Liver (tissue), 10 donors: ENCODE measurements at places on chromosomes 2 and 18. TPM values are rescaled to one million over a fixed set of nuclear protein-coding genes. Genes with fewer than 3 reads are reported as not detected.

DNA sequence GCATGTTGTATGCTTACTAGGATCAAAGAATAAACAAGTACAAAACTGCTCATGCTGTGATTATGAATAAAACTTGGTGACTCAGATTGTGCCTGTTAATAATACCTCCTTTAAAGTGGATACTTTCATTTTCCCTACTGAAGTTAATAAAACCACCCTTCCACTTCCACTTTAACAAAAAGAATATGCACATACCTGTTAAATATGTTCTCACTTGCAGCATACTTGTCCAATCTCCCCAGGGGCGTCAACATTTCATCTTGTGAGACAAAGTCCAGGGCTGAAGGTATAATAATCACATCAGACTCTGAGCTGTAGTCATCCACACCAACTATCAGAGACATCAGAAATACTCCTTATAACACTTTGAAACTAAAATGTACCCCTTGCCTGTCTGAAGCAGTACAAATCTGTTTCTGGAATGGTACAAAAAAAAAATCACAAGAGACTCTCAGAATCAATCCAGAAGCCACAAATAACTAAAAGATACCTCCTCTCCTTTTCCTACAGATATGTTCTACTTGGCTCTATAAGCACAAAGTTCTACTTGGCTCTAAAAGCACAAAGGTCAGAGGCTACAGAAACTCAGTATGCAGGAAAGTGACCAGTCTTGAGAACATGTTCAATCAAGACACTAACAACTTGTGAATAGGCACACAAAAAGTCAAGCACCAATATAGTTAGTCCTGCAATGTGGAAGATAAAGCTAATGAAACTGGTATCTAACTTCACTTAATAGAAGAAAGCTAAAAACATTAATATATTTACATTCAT, 19.3 kb downstream of the PPP4R1 start:
- no peak for DNase-seq

The MPP4 gene
- total RNA-seq = 0.25 TPM

DNA sequence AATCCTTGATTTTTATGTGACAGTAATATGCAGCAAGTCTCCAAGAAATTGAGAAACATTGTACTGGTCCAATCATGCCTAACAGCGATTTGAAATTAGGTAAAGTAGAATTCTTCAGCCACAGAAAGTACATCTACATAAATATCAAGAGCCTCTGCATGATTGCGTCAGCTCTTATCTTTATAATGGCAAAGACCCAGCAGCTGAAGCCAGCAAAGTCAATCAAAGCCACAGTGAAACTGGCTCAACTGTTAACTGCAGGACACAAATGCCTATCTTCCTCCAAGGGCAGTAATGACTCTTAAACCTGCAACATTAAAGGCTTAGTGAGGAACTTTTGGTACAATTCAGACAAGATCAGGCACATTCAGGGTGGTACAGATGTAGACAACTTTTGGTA, 102.5 kb downstream of the BARD1 start:
- DNase-seq = no peak

The GULP1 gene
- total RNA-seq = 1.2 TPM

The AGFG1 gene
- total RNA-seq = 23.0 TPM

- DNase-seq = no peak
These were observed 1899.8 kb upstream of the PIK3C3 start for GRCh38 chr18:40055262-40055661.

The RAX gene
- total RNA-seq = not detected

- no peak for DNase-seq
These were observed 83.1 kb downstream of the KLF7 start for GRCh38 chr2:207082619-207083018.

The ALPG gene
- not detected for total RNA-seq

- DNase-seq = no peak
These were observed 16.6 kb downstream of the THUMPD2 start for GRCh38 chr2:39762448-39762847.

DNA sequence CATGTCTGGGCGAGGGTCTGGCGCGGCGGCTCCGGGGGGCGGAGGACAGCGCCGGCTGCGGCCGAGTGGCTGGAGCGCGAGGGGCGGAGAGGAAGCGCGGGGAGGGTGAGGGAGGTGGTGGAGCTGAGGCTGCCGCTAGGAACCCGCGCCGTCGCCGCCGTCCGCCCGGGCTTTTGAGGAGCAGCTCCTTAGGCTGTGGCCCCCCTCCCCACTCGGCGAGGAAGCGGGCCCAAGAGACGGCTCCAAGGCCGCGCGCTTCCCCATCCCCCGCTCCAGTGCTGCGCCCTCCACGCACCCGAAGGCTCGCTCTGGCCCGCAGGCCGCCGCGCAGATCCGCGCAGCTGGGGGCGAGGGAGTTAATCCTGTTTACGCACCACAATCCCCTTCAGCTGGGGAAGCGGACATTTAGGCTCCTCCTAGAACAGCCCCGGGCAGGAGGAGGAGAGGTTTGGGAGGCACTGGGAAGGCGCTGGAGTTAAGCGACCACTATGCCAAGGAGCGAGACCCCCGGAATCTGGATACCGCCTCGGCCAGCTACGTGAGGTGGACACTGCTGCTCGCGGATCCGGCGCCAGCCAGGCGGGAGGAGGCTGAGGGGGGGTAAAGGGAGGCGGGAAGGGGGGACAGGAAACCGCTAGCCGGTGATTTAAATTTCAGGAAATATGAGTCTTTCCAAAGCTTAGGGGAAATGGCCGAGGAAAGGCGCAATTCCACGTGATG, at the start of gene CNRIP1:
Gene CNRIP1, minus strand, starts transcription at position 552 of the 720 bp plus-strand sequence. Its CDS starts 549 bp downstream, at position 3.
- DNase-seq = no peak

- no peak for DNase-seq
These were observed 917.8 kb downstream of the EPHA4 start for GRCh38 chr2:220654322-220654721.

DNA sequence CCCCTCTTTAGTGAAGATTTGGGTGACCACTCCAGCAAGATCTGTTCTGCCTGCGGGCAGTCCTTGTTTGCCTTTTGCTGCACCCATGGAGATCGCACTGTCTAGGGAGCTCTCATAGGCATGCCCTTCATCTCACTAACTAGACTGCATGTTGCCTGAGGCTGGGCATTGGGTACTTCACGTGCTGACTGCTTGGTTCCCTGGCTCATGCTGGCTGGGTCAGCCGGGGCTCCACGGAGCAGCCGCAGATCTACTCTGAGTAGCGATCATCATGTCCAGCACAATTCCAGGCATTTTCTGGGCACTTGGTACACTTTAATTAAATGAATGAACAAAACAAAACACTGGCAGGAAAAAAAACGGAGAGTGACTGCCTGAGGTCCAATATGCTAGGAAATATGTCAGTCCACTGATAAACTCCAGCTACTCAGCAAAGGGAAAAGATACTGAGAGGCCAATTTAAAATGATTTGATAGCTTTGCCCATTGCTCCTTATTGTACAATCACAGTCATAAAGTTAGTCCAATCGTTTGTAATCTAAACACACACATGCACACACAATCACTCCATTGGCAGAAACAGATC, 220.3 kb downstream of the C1D start:
- DNase-seq = no peak

- DNase-seq = no peak
These were observed 88.6 kb upstream of the ZNF532 start for GRCh38 chr18:58776084-58776483.

DNA sequence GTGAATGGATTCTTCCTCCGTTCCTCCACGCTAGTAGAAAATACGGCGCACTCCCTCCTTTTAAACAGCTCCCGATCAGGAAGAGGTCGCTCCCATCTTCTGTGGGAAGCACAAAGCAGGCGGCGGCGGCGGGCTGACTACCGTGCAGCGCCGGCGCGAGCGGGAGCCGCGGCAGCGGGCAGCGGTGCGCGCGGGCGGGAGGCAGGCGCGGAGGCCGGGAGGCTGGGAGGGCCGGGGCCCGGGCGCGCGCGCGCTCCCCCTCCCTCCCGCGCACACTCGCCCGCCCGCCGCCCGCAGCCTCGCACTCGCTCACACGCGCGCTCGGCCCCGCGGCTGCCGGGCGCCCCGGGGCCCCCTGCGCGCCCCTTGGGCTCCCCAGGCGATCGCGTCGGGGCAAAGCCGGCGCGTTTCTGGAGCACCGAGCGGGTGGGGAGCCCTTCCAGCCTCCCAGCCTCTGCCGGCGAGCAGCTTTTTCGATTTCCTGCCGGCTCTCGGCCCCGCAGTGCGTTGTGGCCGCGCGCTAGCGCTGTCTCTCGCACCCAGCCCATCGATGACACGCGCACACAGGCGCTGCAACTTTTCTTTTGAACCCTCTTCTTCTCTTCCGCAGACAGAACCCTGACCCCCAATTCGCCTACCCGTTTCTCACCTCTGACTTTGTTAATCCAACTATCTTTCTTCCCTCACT, at the start of gene SLC8A1:
Gene SLC8A1, minus strand, starts transcription at position 173 of the 688 bp plus-strand sequence.
- DNase-seq = no peak

GRCh38 chr2:205688417-205689200, 6.3 kb downstream of the NRP2 start:
- no peak for DNase-seq

The NABP1 gene
- total RNA-seq = 26.8 TPM

The RMDN2 gene
- 7.9 TPM for total RNA-seq

DNA sequence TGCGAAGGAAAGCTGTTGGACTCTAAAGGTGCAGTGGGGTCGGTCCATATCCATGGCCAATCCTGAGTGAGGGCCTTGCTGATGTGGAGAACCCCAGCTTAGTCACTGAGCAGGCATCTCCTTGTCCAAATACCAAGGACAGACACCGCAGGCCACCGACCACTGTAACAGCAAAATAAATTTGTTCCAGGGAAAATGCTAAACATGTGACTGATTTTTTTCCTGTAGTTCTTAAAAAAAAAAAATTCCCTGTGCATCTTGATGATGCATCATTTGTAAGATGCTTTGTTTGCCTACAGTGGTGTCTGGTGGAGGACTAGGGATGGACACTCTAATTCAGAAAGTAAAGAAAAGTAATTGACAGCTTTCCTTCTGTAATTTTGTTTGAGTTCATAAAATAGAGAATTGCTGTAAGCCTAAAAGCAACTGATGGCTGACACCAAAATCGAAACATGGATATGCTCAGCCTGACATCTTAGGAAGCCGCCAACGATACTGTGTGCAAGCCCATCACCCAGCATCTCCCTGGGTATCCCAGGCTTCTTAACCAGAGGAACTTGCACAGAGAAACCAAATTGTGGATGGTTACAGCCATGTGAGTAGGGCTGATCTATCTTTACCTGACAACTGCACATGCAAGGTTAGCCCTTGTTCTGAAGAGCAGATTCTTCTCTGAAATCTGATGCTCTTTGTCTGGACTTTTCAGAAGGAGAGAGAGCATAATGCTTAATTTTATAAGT, 188.6 kb downstream of the ARL4C start:
- no peak for DNase-seq

The SLC8A1 gene
- total RNA-seq = 14.3 TPM

The CYP26B1 gene
- 1.8 TPM for total RNA-seq

The SLC19A3 gene
- total RNA-seq = 12.4 TPM

The TMEM169 gene
- 1.9 TPM for total RNA-seq

GRCh38 chr2:181431674-181432073, 25.5 kb upstream of the ITGA4 start:
- DNase-seq = no peak

The TOGARAM2 gene
- 0.19 TPM for total RNA-seq

DNA sequence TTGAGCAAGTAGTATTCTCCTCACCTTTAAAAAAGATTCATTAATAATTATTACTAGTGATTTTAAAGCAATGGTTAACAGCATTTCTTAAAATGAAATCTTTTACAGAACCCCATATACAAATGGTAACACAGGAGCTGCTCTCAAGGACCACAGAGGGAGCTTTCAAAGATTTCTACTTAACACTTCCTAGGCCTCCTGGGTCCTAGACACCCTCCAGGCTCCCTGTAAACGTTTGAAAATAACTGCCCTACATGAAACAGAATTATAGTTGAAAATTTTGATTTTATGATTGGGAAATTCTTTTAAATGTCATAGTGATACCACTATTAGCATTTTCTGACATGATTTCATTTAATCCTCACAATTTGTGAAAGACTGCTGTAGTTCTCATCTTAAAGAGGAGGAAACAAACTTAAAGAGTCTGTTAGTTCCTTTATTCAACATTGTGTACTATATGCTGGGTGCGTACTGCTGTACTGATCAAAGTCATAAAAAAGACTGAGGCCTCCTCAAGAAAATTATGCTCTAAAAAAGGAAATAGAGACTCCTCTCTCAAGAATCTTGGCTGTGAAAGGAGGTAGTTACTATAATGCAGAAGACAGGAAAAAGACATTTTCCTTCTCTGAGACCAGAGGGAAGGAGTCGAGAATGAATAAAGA, 10.6 kb downstream of the CUL3 start:
- no peak for DNase-seq

GRCh38 chr2:134728163-134728562, 9.4 kb upstream of the TMEM163 start:
- no peak for DNase-seq

The MPV17 gene
- 13.9 TPM for total RNA-seq

DNA sequence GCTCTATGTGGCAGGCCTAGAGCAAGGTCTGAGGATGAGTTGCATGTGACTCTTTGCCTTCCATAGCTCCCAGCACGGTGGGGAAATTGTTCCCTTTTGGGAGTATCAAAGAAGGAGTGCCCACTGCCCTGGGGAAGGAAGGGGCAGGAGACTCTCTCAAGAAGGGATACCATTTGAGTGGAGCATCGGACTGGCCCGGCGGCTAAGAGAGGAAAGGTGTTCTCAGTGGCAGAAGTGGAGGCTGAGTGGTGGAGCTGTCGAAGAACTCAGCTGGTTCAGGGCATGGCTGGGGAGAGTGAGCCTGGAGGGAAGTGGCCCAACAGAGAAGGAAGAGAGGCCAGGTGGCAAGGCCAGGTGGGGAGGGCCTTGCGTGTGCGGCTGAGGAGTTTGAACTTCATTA, 235.2 kb downstream of the DYSF start:
- DNase-seq = no peak

GRCh38 chr2:230713331-230714135, 891 bp downstream of the CAB39 start:
- DNase-seq = peak; percentile 69

- no peak for DNase-seq
These were observed 1633.5 kb downstream of the SUCLG1 start for GRCh38 chr2:82825410-82826090.

The IRS1 gene
- 11.6 TPM for total RNA-seq

The G6PC2 gene
- total RNA-seq = not detected

The GPR45 gene
- not detected for total RNA-seq

- DNase-seq = no peak
These were observed 6.4 kb downstream of the TRAK2 start for GRCh38 chr2:201444746-201445465.

GRCh38 chr2:83051538-83052170, 1407.4 kb downstream of the SUCLG1 start:
- DNase-seq = no peak
